ENCODE measurements at places on chromosomes 1 and 21. TPM values are rescaled to one million over a fixed set of nuclear protein-coding genes. Genes with fewer than 3 reads are reported as not detected.

JUN gene
- total RNA-seq: 48.9 TPM

ARMH1 gene
- total RNA-seq: 3.2 TPM

SDC3 gene
- 39.8 TPM for total RNA-seq

LCE6A gene
- not detected for total RNA-seq

TNFSF4 gene
- 1.1 TPM for total RNA-seq

RAP1GAP gene
- total RNA-seq: 0.29 TPM

DNAJB4 gene
- total RNA-seq: 36.5 TPM

ARTN gene
- total RNA-seq: not detected

APCS gene
- total RNA-seq: not detected

ATP6V1G3 gene
- 0.36 TPM for total RNA-seq

LRIF1 gene
- 10.5 TPM for total RNA-seq

PDC gene
- not detected for total RNA-seq

PKLR gene
- not detected for total RNA-seq

CREB3L4 gene
- total RNA-seq: 8.8 TPM

GPR157 gene
- 5.4 TPM for total RNA-seq

C8A gene
- total RNA-seq: not detected

S100A7 gene
- total RNA-seq: not detected

CNTN2 gene
- under 0.01 TPM for total RNA-seq

ITSN1 gene
- total RNA-seq: 39.5 TPM

KRTAP19-3 gene
- total RNA-seq: not detected

MRPS6 gene
- total RNA-seq: 25.9 TPM

LEFTY2 gene
- total RNA-seq: not detected

TSTD1 gene
- 1.8 TPM for total RNA-seq

SELL gene
- under 0.01 TPM for total RNA-seq

MR1 gene
- total RNA-seq: 33.0 TPM

CELA3A gene
- total RNA-seq: not detected

FNBP1L gene
- total RNA-seq: 8.7 TPM

CHRM3 gene
- 0.29 TPM for total RNA-seq

BACH1 gene
- total RNA-seq: 189 TPM

SPRR2F gene
- total RNA-seq: not detected

RIMKLA gene
- not detected for total RNA-seq
